Stimulated activated CD8-positive, alpha-beta memory T cell treated with anti-CD3 and anti-CD28 coated beads, Interleukin-4, amount 100 ng/mL, for 1 hour (primary cell): ENCODE measurements at places on chromosomes 16 and 17.

DNA sequence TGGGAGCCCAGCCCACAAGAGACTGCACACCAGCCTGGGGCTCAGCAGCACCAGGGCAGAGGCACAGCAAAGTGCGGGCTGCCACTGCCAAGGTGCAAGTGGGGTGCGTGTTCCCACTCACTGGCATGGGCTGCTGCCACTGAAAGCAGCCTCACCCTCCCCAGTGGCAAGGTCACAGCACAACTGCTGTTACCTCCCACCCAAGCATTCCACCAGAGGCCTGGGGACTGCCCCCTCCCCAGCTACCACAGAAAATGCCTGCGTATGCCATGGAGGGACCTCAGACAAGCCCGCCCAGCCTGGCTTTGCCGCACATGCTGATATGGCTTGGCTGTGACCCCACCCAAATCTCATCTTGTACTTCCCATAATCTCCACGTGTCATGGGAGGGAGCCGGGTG is 33.1 kb downstream of the MEAK7 start:
- DNase-seq, result no peak

GRCh38 chr16:67534431-67534830 is 5.8 kb downstream of the RIPOR1 start:
- no peak for DNase-seq

- DNase-seq, result no peak
Observed at GRCh38 chr17:67549820-67550219, 167.9 kb upstream of the NOL11 start.

- no peak for DNase-seq
Observed at GRCh38 chr16:21563676-21564075, 35.7 kb upstream of the METTL9 start.

DNA sequence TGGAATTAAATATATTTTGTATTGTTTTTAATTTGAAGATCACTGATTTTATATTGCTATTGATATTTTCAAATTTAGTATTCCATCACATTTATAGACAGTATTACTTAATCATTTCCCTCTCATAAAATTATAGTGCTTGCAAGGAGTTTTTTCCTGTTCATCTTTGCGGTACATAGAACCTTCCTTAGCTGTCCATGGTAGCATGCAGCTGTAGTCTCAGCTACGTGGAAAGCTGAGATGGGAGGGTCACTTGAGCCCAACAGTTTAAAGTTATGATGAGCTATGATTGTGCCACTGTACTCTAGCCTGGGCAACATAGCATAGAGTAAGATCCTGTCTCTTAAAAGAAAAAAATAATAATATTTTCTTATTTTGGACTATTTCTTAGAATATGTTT is 215.8 kb upstream of the CHMP6 start:
- no peak for DNase-seq

- DNase-seq, result no peak
Observed at GRCh38 chr17:69561462-69561861, 147.0 kb downstream of the MAP2K6 start.

- DNase-seq, result no peak
Observed at GRCh38 chr17:30225112-30225511, 10.4 kb downstream of the SLC6A4 start.

DNA sequence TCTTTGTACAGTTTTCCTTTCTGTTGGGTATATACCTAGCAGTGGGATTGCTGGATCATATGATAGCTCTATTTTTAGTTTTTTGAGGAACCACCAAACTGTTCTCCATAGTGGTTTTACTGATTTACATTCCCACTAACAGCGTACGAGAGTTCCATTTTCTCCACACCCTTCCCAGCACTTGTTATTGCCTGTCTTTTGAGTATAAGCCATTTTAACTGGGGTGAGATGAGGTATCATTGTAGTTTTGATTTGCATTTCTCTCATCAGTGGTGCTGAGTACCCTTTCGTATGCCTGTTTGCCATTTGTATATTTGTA is 887 bp upstream of the EVI2B start:
- no peak for DNase-seq

DNA sequence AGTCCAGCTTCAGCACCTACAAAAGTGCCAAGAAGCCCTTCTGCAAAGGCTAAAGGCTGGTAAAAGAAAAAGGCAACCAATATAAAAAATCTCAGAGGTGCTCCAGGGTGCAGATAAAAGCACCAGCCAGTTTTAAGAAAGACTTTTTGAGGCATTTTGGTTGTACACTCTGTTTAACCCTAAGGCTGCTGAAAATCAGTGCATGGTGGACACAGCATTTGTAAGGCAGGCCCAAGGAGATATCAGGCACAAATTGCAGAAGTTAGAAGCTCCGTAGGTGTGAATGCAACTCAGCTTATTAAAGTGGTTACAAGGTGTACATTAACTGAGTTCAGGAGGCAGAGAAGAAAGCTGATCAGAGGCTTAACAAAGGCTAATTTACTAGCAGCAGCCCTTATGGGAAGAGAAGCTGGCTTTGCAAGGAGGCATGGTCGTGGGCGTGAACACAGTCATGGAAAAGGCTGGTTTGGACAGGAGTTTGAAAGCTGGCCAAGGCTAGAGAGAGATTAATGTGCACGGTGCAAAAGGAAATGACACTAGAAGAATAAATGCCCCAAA is 21.1 kb downstream of the ACSM1 start:
- no peak for DNase-seq

DNA sequence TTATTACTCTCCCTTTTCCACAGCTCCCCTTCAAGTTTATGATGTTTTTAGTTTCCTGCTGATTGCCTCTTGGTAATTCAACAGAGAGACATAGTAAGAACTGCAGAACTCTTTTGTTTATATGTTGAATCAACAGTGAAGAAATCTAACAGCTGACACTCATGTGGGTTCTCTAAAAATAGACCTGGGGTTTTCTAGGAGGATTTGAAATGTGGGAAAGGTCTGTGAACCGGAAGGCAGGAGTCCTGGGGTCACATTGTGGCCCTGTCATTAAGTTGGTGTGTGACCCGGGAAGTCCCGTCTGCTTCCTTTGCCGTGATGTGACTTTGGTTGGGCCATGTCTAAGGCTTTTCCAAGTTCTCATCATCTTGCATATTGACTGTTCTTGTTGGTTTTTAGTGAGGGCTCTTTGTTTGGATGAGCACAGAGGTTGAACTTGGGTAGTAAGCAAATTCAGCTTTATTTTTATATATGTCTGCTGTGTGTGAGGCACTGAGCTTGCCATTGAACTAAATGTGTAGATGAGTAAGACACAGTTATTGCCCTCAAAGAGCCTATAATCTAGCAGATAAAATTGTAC is 48.5 kb upstream of the HS3ST3A1 start:
- no peak for DNase-seq

GRCh38 chr17:82864713-82865248 is 25.0 kb upstream of the ZNF750 start:
- DNase-seq, result no peak
